Osteoblast (primary cell): ENCODE measurements at places on chromosomes 7 and 10.

DNA sequence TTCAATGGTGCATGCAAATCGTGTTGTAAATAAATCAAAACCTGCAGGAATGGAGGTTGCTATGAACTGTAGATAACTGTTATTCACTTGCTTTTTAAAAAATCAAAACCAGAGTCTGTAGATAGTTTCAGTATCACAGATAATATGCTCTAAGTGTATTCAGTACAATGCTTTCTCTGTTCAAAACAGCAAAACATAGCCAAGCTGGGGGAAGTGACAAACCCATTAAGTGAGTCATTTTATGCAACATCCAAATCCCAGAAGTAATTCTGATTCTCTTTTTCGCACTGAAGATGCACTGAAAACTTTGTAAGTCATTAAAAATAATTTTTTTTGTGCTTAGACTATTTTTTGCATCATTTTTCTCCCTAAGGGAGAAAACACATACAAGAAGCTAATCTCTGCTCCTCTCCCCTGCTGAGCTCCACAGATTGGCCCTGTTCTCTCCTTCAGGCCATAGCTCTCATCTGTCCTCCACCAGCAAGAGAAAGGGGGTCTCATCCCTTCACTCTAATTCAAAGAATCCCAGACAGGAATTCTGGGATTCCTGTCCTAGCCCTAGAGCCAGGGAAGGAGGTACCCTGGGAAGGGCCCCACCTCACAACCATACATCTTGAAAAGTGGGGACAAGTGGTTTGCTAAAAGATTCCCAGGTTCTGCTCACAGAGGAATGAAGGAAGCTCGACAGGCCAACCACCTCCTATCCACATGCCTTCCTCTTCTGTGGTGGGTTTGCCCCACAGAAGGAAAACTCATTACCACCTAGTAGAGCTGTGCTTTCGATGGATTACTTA is 4.9 kb downstream of the PRTFDC1 start:
- no peak for DNase-seq

- peak; percentile 87 for DNase-seq
These were observed at the start of gene EPHA1 for GRCh38 chr7:143408686-143409561. Gene EPHA1 (minus strand): TSS chr7:143408856. CDS start chr7:143408805, 51 bp downstream.

GRCh38 chr10:43666552-43666951 is 17.9 kb upstream of the ZNF32 start:
- DNase-seq, result no peak

GRCh38 chr10:116919164-116919563 is 69.9 kb downstream of the ENO4 start:
- no peak for DNase-seq

GRCh38 chr10:14016011-14016536 is 314.6 kb downstream of the FRMD4A start:
- no peak for DNase-seq

DNA sequence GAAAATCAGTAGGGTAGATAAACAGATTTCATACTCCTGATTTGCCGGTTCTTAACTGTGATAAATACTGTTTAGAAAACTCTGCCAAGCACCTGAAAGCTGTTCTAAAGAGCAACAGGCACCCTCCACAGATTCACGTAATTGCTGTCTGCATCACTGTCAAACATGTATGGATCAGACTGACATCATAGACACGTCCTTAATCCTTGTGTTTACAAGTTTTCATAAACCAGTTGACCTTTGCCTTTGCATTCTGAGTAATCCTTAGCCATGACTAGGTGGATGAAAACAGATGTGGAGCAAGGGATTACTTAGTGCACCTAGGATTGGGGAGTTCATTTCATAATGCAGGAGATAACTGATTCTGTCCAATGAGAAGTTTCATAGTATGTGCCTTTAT is 41.6 kb downstream of the SLC39A12 start:
- DNase-seq, result peak; percentile 11

DNA sequence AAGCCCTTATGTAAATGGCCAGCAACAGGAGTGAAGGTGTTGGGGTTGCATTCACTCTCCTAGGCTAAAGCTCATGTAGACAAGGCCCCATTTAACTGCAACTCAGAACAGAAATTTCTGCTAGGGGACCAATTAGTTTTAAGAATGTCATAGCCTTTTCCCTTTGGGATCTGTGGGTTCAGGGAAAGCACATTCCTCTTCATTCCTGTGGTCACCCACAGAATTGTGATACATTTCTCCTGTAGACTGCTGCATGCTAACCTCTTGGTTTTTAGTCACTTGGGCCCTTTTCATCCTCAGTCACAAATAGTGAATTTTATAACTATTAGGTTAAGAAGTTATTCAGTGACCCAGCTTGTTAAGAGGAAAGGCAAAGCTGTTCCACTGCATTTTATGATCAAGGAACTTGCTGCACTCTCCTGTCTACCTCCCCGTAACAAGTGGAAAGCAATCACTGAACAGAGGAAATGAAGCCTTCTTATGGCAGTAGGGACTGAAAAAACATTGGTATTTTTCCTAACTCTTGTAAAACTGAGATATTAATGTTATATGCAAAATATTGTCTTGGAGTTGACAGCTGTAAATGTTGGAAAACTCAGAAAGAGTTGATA is 124.9 kb downstream of the SND1 start:
- DNase-seq, result peak; percentile 87
